Fibroblast of skin of right quadriceps (primary cell): ENCODE measurements at places on chromosomes 3 and 15.

DNA sequence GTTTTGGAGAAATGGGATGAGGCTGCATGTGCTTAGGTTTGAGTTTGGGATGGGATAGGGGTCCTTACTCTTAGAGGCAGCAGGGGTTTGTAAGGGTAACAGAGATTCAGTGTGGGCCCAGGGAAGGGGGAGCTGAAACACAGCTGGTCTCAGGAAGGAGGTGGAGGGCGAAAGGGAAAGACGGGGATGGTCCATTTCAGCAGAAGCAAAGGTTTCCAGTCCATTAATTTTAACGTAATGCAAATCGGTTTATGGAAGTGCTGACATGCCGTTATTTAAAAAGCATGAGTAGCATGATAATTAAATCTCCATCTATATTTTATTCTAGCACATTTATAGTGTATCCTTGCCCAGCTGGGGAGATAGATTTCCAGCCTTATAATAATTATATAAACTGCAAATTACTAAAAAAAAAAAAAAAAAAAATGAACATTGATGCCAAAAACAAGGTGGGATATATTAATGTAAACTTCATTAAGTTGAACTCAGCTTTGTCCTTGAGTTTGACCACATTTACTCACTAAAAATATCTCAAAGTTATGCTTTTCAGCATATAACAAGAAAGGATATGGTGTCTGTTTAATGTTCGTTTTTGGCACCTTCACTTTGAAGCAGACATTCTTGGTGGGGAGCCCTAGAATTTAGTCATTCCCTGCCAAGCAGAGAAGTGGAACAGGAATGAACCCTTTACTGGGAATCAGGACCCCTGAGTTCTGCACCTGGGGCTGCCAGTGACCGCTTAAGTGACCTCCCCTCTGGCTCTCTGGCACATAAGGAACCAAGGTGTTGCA, 234.7 kb downstream of the THSD4 start:
- no peak for DNase-seq

DNA sequence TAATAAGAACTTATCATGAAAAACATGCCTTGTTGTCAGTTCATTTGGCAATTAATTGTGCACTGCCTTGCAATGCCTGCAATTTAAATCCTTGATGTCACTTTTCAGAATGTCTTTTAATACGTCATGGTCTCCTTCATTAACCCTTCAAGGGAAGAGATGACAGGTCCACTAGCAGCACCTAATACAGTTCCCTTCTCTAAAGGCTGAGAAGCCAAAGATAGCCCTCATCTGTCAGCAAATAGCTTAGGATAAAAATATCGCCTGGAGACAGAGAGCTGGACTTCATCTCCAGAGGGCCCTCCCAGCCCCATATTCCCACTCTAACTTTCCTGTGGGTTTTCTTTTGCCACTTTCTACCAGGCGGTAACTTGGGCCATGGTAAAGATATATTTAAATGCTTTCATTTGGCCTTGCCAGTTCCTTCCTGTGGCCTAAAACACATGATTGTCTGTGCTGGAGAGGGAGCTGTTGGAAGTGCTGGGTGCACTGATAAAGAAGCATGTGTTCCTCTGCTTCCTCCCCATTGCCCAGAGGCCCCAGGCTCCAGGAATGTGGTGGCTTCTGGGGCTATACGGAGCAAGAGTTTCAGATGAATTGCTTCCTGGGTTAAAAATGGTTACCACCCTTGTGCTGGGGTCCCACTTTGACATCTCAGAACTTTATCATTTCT, 76.3 kb upstream of the UMPS start:
- DNase-seq: no peak

GRCh38 chr3:31613177-31613576, 80.5 kb downstream of the STT3B start:
- DNase-seq: no peak

DNA sequence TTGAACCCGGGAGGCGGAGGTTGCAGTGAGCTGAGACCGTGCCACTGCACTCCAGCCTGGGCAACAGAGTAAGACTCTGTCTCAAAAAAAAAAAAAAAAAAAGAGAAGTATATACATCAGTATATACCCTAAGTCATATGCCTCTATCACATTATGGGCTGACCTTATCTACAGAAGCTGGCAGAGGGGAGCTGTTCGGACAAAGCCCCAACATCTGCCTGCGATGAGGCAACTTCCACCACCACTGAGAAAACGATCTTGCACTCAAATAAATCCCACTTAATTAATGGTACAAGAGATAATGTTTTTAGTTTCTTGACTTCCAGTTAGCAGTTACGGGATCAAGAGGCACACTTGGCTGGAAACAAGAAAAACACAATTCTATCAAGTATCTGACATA, 2.2 kb downstream of the GLT8D1 start:
- DNase-seq: no peak

DNA sequence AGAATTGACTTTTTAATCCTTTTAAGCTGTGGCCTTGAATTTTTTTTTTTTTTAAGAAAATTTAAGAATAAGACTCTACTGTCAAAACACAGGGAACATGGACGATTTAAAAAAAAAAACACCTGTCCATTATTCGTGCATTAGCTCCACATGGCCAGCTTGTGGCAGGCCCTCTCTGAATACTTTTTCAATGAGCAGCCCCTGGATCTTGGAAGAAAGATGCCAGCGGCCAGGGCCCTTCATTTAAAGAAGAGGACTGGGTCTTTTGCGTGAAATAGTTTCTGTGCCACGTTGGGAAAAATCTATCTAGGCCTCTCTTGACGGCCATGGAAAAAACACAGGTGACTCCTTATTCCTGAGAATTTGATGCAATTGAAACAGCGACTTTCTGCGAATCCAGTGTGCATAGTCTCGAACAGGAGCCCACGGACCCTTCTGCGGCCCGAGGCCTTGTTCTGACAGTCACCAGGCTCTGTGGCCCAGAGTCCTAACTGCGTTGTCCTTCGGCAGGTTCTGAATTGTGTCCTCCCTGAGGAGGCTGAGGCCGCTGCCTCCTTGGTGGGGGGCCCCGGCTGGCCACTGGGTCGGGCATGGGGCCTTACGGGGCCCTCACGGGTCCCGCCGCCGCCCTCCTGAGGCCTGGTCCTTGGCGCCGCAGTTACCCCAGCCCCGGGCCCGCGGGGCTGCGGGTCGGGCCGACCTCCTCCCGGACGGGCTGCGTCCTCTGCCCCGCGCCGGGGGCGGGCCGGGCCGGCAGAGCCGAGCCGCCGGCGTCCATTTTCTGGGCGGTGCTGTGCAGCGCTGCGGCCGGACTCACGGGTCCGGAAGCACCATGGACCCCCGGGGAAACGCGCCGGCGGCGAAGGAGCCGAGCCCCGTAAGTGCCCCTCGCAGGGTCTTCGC, 33.5 kb downstream of the ZBTB38 start:
- DNase-seq: peak; percentile 39

DNA sequence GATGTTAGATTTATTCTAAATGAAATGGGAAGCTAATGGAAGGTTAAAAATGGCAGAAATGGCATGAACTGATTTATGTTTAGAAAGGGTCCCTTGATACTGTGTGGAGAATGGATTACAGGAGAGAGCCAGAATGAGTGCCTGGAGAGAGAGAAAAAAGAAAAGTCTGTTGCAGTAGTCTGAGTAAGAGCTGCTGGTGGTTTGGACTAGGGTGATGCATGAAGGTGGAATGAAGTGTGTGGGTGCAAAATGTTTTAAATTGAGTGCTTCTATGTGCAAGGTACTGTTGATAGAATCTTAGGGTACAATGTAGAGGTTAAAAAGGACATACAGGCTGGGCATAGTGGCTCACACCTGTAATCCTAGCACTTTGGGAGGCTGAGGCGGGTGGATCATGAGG, 11.4 kb upstream of the MGA start:
- DNase-seq: peak; percentile 60

GRCh38 chr15:45377609-45378148, 665 bp downstream of the GATM start:
- no peak for DNase-seq

DNA sequence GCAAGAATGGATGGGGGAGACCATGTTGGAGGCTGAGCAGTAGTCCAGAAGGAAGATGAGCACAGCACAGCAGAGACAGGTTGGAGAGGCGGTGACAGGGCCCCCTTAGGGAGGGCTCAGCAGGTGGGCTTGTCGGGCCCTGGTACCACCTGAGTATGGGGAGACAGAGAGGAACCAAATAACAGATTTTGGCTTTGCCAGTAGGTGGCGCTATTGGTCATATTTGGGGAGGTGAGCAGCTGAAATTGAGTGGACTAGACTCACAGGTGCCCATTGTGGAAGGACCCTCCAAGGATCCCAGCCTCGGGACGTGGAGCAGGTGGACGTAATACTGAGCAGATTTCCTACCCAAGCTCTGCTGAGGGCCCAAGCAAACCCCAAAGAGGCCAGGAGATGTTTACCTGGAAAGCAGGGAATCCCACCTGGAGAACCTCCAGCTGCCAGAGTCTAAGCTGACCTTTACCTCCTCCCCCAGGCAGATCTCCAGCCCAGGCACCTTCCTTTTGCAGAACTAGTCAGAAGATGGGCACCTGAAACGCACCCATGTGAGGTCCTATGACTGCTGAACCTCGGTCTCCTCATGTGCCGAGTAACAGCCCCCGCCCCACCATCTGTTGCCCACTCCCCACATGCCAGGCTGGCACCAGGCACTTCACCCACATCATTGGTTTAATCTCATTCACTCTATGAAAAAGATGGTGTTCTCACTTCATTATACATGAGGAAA, 24.6 kb upstream of the CORO2B start:
- peak; percentile 60 for DNase-seq

DNA sequence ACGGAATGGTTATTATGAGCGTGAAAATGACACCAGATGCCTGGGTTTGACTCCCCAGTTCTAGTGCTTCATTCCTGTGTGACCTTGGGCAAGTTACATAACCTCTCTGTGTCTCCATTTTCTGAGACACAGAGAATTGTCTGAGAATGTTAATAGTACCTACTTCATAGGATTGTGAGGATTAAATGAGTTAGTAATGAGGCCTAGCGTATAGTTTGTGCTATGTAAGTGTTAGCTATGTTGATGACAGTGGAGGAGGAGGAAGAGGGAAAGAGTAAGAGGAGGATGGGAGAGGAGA, 150.3 kb downstream of the MEGF11 start:
- DNase-seq: no peak

- DNase-seq: peak; percentile 92
Observed at GRCh38 chr15:59656897-59657634, at the start of gene GTF2A2. Gene GTF2A2 (minus strand): TSS chr15:59657515. CDS start chr15:59652277, 5,238 bp downstream.
